ENCODE measurements at places on chromosomes 7 and 10. TPM values are rescaled to one million over a fixed set of nuclear protein-coding genes. Genes with fewer than 3 reads are reported as not detected.
A peak's percentile ranks its signal among the peaks of the same experiment; 100 is the strongest.

GRCh38 chr7:90412458-90413184, 9.4 kb downstream of the CLDN12 start:
- no peaks in the 10 kb centered on the region for H3K36me3 ChIP-seq
- H3K27ac ChIP-seq: no peak overlapping the region
- H3K27me3 ChIP-seq: no peaks in the 10 kb centered on the region
- no peak overlapping the region for H3K4me3 ChIP-seq

DNA sequence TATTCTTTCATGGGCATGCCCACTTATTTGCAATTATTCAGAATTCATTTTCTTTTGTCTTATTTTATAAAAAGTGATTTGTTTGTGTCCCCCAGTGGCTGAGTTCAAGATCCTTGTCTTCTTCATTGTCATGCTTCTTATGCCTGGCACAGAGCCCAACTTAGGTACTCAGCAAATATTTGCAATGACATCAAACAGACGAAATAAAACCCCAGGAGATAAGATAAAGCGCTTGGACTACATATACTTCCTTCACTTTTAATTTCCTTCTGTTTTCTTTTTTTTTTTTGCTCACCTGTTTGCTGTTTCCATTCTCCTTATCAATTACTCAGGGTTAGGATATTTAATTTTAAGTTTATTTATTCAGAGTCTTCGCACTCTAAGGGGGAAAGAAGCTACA, 225.0 kb downstream of the SDHAF3 start:
- no peaks in the 10 kb centered on the region for H3K36me3 ChIP-seq
- no peak for DNase-seq
- H3K4me1 ChIP-seq: peaks cover 2% of the 10 kb centered on the region

- H3K27ac ChIP-seq: no peak overlapping the region
- no peak for DNase-seq
- no peak overlapping the region for H3K4me3 ChIP-seq
- no peaks in the 10 kb centered on the region for H3K36me3 ChIP-seq
- H3K27me3 ChIP-seq: no peaks in the 10 kb centered on the region
Measured at GRCh38 chr10:78968943-78969342, 99.8 kb upstream of the ZMIZ1 start.

DNA sequence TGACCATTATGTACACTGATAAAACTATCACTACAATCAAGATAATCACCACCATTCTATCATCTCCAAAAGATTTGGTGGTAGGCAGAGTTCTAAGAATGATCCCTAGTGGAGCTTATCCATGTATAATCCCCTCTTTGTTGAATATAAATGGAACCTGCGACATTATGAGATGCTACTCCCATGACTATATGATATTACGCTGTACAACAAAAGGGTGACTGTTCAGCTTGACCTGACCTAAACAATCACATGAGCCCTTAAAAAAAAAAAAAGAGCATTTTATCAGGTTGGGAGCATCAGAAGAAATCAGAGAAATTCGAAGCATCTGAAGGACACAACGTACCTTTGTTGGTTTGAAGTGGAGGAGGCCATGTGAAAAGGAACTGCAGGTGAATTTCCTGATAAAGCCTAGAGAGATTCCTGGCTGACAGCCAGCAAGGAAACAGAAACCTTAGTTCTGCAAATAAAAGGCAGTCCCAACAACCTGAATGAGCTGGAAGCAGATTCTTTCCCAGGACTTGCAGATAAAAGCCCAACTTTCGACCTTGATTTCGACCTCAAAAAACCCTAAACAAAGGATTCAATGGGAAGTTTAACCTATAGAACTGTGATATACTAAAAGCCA, 270.7 kb downstream of the ADRA2A start:
- no peaks in the 10 kb centered on the region for H3K4me1 ChIP-seq
- H3K4me3 ChIP-seq: no peak overlapping the region
- H3K36me3 ChIP-seq: no peaks in the 10 kb centered on the region
- H3K27me3 ChIP-seq: no peaks in the 10 kb centered on the region
- H3K27ac ChIP-seq: no peak overlapping the region

DNA sequence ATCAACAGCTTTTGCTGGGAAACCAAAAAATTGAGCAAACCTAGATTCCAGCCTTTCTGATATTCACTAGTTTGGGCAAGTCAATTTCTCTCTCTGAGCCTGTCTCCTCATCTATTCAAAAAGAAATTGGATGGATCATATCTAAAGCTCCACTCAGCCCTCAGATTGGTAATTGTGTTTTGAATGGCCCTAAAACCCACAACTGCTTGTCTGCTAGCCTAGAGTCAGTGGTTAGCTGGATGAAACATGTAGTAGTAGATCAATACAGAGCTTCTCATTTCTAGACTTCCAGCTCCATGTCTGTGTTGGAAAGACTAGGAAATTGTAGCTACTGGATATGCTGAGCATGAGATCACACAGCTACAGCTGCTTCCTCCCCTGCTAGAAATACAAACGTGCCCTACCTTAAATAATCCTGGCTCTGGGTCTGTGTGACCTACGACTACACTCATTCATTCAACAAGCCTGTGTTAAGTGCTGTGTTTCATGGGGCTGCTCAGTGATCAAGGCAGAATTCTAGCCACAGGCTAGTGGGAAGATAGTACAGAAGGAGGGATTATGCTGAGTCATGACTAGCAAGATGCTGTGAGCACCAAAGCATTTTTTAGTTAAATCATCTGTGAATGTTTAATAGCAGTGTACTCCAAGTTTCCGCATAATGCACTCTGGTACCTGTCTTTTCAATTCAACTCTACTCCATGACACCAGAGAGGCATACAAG, 15.7 kb downstream of the DNTT start:
- H3K27ac ChIP-seq: no peak overlapping the region
- no peak for DNase-seq
- no peaks in the 10 kb centered on the region for H3K4me1 ChIP-seq
- no peaks in the 10 kb centered on the region for H3K27me3 ChIP-seq
- no peaks in the 10 kb centered on the region for H3K36me3 ChIP-seq

DNA sequence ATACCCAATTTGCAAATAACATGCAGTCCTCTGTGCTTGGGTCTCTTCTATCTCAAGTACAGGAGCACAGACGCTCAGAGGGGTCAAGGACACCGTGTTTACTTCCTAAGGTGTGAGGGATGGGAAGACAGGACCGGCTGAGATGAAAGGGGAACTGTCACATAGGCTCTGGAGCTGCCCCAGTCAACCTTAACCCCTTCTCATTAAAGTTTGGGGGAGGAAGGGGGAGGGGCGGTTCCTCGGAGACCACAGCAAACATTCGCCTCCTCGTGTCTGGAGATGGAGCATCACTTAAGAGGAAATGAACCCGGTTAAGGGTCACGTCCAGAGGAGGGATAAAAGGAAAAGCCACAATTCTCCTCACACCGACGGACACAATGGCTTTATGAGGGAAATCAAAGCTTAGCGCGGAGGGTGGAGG, 1.1 kb downstream of the SH3PXD2A start:
- H3K36me3 ChIP-seq: no peaks in the 10 kb centered on the region
- peak overlapping the region; percentile 26 for H3K27ac ChIP-seq
- peak overlapping the region; percentile 61 for H3K4me3 ChIP-seq
- DNase-seq: peak; percentile 28

- H3K27ac ChIP-seq: no peak overlapping the region
- H3K27me3 ChIP-seq: no peaks in the 10 kb centered on the region
- H3K36me3 ChIP-seq: no peaks in the 10 kb centered on the region
- H3K4me3 ChIP-seq: no peak overlapping the region
- peaks cover 24% of the 10 kb centered on the region for H3K4me1 ChIP-seq
Measured at GRCh38 chr10:29253690-29254029, 35.2 kb upstream of the LYZL1 start.

DNA sequence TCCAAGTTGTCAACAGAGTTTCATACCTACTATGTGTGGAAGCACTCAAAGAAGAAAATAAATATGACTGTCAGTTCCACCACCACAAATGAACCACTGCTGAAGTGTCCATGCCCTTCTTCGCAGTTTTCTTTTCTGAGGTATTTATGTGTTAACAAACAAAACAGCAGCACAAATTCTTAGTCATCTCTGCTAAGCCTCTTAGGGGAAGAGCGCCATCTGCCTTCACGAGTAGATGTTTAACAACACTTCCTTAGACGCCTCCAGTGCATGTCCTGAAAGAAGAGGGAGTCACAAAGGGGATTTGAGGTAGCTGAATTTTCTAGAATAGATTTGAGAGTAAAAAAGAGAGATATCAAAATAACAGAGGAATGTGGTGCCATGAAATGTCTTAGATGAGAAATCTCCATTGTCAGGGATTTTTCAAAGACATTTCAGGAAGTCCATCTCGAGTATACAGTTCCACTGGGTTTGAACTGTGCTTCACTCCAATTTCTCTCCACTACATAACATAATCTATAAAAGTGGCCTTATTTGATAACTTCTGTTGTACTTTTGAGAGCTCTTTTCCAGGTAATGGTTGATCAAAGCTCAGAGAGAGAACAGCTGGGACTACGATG, 775.3 kb upstream of the POM121L12 start:
- no peak overlapping the region for H3K4me3 ChIP-seq
- no peaks in the 10 kb centered on the region for H3K36me3 ChIP-seq
- H3K27ac ChIP-seq: no peak overlapping the region

DNA sequence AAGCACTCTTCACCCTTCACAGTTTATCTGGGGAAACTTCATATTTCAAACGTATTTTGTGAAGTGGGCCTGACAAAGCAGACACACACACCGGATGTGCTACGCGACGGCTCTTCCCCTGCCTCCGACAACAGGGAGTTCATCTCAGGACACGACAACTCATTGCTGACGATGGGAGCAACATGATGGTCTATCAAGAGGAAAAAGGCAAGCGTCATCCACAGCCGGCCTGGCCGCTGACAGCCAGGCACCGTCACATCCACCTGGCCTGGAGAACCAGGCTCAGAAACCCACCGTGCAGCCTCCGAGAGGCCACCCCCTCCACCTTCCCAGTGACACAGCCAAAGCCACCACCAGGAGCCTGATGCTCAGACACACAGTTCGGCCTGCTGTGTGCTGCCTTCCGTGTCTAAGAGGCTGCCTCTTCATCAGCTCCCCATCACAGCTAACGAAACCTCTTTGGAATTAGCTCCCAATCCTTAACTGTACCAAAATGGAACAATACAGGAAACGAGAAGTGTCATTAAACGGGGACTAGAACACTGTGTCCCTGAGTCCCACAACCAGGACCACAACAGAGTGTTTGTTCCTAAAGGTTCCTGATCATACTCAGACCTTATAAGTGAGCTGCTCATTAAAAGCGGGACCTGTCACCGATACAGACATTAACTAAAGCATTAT, 76.7 kb downstream of the SFMBT2 start:
- no peaks in the 10 kb centered on the region for H3K27me3 ChIP-seq
- no peak for DNase-seq
- no peak overlapping the region for H3K27ac ChIP-seq

GRCh38 chr7:137547485-137547884, 204.0 kb upstream of the PTN start:
- H3K4me3 ChIP-seq: no peak overlapping the region
- H3K27ac ChIP-seq: no peak overlapping the region
- no peaks in the 10 kb centered on the region for H3K4me1 ChIP-seq
- H3K36me3 ChIP-seq: no peaks in the 10 kb centered on the region
- no peak for DNase-seq

GRCh38 chr10:117543225-117544003, 868 bp downstream of the EMX2 start:
- H3K4me1 ChIP-seq: peaks cover 16% of the 10 kb centered on the region
- H3K4me3 ChIP-seq: peak overlapping the region; percentile 80
- no peak for DNase-seq
- no peaks in the 10 kb centered on the region for H3K36me3 ChIP-seq
- peak overlapping the region; percentile 91 for H3K27ac ChIP-seq
- peaks cover 4% of the 10 kb centered on the region for H3K27me3 ChIP-seq

GRCh38 chr7:46819819-46820218, 762.1 kb downstream of the TNS3 start:
- H3K4me3 ChIP-seq: no peak overlapping the region
- no peaks in the 10 kb centered on the region for H3K36me3 ChIP-seq
- DNase-seq: no peak
- no peaks in the 10 kb centered on the region for H3K27me3 ChIP-seq

- no peak overlapping the region for H3K4me3 ChIP-seq
- H3K27me3 ChIP-seq: no peaks in the 10 kb centered on the region
- no peak overlapping the region for H3K27ac ChIP-seq
- DNase-seq: no peak
Measured at GRCh38 chr7:141045126-141045841, 28.6 kb upstream of the TMEM178B start.

- no peaks in the 10 kb centered on the region for H3K27me3 ChIP-seq
- H3K36me3 ChIP-seq: no peaks in the 10 kb centered on the region
- no peak overlapping the region for H3K27ac ChIP-seq
- no peaks in the 10 kb centered on the region for H3K4me1 ChIP-seq
- no peak for DNase-seq
Measured at GRCh38 chr7:158129037-158130022, 458.3 kb downstream of the PTPRN2 start.

DNA sequence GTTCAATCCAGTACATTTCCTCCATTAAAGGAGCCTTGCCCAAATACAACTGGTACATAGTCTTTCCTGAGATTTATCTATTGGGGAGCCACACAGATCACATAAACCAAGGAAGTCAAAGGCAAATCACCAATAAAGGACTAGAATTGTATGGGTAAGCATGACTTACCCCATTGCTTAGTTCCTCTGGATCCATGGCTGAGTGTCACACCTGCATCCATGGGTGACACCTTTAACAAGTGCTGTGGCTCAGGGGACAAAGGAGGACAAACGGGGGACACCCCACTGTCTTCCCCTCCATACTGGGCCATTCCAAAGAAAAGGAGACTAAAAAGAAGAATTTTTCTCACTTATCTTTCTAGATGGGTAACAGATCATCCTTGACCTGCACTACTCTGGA, 30.4 kb downstream of the ZNF92 start:
- no peak overlapping the region for H3K4me3 ChIP-seq
- H3K27ac ChIP-seq: no peak overlapping the region
- H3K36me3 ChIP-seq: no peaks in the 10 kb centered on the region
- H3K4me1 ChIP-seq: no peaks in the 10 kb centered on the region
- no peaks in the 10 kb centered on the region for H3K27me3 ChIP-seq

DNA sequence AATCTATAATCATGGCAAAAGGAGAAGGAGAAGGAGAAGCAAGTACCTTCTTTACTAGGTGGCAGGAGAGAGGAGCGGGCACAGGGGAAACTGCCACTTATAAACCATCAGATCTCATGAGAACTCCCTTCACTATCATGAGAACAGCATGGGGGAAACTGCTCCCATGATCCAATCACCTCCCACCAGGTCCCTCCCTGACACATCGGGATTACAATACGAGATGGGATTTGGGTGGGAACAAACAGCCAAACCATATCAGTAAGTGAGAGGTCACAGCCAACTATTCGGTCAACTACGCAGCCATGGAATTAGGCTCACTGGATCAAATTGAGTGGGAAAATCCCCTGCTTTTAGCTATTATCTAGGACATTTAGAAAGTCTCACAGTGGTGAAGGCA, 54.2 kb upstream of the STEAP1B start:
- peaks cover 10% of the 10 kb centered on the region for H3K4me1 ChIP-seq
- no peaks in the 10 kb centered on the region for H3K27me3 ChIP-seq
- no peak for DNase-seq

GRCh38 chr7:134444961-134445315, 14.0 kb downstream of the AKR1B1 start:
- H3K4me1 ChIP-seq: peaks cover 15% of the 10 kb centered on the region
- no peaks in the 10 kb centered on the region for H3K36me3 ChIP-seq
- no peak for DNase-seq
- peak overlapping the region; percentile 69 for H3K27ac ChIP-seq
- no peaks in the 10 kb centered on the region for H3K27me3 ChIP-seq
- no peak overlapping the region for H3K4me3 ChIP-seq

Gene DNAJC12
- 22.5 TPM for total RNA-seq

Gene OR2A12
- total RNA-seq: 0.39 TPM

Gene FBXW4
- 76.1 TPM for total RNA-seq

Gene ERVW-1
- 7.5 TPM for total RNA-seq

Gene GSTO2
- 51.7 TPM for total RNA-seq

Gene ZNF282
- total RNA-seq: 17.6 TPM

Gene EVX1
- 0.63 TPM for total RNA-seq
